ENCODE measurements at places on chromosomes 16 and 17. TPM values are rescaled to one million over a fixed set of nuclear protein-coding genes. Genes with fewer than 3 reads are reported as not detected.

DDX19B gene
- total RNA-seq = 25.3 TPM

NAGS gene
- 0.78 TPM for total RNA-seq

DNASE1L2 gene
- total RNA-seq = 1.7 TPM

SSH2 gene
- 19.8 TPM for total RNA-seq

UBE2G1 gene
- 43.4 TPM for total RNA-seq

MYH1 gene
- not detected for total RNA-seq

SPNS3 gene
- total RNA-seq = 0.47 TPM

MYO15A gene
- total RNA-seq = 2.0 TPM

TPPP3 gene
- 2.3 TPM for total RNA-seq

RHBDF2 gene
- total RNA-seq = 2.2 TPM

SALL1 gene
- total RNA-seq = 4.4 TPM

TMIGD1 gene
- total RNA-seq = not detected

MYH2 gene
- 0.62 TPM for total RNA-seq

AOC3 gene
- 0.16 TPM for total RNA-seq

CDYL2 gene
- 10.0 TPM for total RNA-seq

TPSD1 gene
- not detected for total RNA-seq
